Bone marrow (tissue), 2 donors: ENCODE measurements at places on chromosomes 2 and 18.

- no peak for DNase-seq
These were observed 34.0 kb upstream of the TMEM131 start for GRCh38 chr2:98029718-98030222.

GRCh38 chr2:161780881-161781280 is 156.7 kb downstream of the SLC4A10 start:
- no peak for DNase-seq

- peak; percentile 49 for DNase-seq
These were observed 176.9 kb upstream of the MC4R start for GRCh38 chr18:60549338-60549960.

DNA sequence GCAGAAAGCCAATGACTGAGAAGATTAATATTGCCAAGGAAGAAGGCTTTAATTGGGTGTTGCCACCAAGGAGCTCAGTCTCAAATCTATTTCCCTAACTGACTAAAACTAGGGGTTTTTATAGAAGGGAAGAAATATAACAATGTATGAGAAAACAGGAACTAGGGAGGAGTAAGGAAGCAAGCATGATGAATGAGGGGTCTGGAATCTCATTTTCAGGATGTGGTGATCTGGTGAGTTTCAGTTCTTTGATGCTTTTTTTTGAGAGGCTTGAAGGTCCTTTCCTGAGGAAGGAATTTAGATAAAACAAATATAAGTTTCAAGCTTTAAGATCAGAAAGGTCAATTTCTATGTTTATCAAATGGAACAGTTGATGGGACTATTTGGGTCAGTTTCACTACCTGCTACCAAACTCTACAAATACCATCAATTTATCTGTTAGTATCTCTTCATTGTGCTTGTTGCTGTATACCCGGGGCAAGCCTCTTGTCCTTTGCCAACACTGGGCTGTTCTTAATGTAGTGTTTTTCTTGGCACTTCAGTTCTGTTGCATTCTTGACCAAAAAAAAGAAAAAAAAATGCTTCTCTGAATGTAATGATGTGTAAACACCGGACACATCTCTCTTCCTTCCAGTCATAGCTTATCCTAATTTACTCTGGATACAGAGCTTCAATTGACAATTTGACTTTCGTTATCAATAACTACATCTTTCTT is 357.0 kb downstream of the GALNT13 start:
- no peak for DNase-seq

DNA sequence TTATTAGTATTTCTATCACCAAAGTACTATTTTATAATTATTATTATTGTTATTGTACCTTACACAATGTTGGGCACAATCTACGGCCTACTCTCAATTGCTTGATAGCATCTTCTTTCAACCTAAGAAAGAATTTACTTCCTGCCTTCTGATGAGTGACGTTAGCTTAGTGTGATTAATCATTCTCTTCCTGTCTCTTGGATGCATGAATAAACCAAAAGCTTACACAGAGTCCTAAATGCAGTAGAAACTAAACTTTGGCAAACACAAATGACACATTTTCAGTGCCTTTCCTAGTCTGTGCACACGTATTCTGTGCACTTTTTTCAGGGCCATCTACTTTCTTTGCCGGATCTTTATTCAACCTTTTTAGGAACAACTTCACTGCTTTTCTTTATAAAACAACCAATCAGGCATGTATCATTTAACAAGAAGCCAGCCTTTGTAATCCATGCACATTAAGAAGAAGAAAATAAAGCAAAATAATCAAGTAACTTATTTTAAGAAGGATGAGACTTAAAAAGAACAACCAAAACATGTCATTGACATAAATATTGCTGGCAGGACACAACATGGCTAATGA is 19.1 kb downstream of the TRAK2 start:
- DNase-seq: no peak
